Effector CD4-positive, alpha-beta T cell (primary cell): ENCODE measurements at places on chromosomes 2 and 18.

GRCh38 chr2:193891023-193891422 is 1696.3 kb upstream of the TMEFF2 start:
- DNase-seq = no peak

DNA sequence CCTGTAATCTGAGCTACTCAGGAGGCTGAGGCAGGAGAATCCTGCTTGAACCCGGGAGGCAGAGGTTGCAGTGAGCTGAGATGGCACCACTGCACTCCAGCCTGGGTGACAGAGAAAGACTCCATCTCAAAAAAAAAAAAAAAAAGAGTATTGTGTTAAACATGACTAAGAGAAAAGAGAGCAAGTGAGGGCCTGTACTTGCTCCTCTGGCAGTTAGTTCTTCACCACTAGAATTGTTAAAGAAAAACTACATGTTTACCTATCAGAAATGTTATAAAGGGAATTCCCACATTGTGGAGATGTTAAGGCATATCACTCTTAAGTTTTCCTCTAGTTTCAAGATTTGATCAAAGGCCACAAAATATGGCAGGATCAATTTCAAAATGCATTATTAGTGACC is 75.4 kb upstream of the LRATD1 start:
- no peak for DNase-seq

GRCh38 chr2:71789556-71790204 is 336.3 kb downstream of the DYSF start:
- no peak for DNase-seq

DNA sequence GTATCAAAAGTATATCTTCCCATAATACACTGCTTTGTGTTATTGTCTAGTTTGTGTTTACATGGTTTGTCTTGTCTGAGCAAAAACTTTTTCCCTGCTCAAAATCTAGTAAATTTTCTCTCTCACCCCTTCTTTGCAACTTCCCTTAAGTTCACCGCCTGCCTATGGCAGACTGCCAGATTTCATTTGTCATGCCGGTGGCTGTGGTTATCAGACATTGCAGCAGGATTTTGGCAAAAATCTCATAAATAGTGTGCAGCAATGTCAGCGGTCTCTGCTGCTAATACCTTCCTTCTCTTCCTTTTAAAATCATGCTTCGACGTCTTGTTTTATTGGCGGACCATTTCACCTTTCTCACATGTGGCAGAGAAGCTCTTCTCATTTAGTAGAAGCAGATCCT is 45.6 kb upstream of the TMEM178A start:
- no peak for DNase-seq

DNA sequence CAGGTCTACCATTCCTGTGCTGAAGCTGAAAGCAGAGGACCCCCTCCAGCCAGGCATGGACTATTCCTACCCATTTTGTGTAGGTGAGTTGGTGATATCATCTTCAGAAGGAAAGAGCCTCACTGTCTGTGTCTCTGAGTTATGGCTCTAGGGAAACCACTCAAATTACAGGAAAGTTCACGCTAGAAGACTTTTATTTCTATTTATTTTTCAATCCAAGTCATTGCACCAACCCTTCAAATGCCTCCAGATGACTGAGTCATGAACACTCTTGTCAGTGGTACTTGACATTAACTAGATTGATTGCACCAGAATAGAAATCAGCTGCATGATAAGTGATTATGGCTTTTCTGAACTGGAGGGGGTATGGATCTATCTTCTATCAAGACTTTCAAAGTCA is 338.4 kb downstream of the MBD2 start:
- no peak for DNase-seq

GRCh38 chr2:214246417-214246816 is 164.4 kb upstream of the VWC2L start:
- DNase-seq = no peak

GRCh38 chr18:8947566-8947965 is 154.9 kb upstream of the NDUFV2 start:
- DNase-seq = no peak

DNA sequence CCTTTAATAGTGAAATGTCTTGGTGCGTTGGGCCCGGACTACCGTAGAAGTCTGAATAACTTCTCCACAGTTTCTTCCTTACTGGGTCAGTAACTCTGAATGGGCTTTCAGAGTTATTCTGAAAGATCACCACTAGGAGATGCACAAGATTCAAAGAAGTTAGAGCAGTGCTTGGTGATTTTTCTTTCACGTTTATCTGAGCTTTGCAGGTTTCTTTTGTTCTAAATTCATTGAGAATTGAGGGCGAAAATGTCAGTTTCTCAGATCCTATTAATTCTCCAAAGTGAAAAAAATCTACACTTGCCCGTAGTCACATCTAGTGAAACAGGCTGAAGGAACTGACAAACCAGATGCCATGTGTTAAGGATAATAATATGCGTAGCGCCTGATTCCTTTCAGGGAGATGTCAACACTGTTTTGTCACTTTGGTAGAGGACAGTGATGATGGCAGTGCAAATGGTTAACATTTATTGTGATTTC is 70.1 kb downstream of the QPCT start:
- no peak for DNase-seq

GRCh38 chr2:47307066-47307465 is 95.9 kb upstream of the MSH2 start:
- no peak for DNase-seq

GRCh38 chr18:67969458-67969857 is 452.9 kb upstream of the DSEL start:
- no peak for DNase-seq

GRCh38 chr2:231612109-231612455 is 19.4 kb downstream of the TEX44 start:
- DNase-seq = no peak

- no peak for DNase-seq
These were observed 11.9 kb downstream of the ATG4B start for GRCh38 chr2:241649404-241649803.

GRCh38 chr2:209917154-209917771 is 85.2 kb upstream of the RPE start:
- no peak for DNase-seq

DNA sequence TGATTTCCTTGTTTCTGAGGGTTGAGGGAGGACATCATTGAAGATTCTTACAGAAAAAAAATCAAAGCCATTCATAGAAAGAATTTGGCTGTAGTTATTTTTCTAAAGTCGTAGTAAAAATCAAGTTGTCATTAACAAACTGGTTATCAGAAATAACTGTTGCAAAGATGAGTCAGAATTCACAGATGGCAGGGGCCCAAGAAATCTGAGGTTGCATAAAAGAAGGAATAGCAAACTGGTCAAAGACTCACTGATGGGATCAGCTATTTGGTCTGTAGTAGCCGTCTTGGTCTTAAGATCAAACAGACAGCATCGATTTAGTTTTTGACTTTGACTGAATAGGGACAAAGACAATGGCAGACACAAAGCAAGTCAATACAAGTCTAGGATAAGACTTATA is 334.3 kb downstream of the FIGN start:
- no peak for DNase-seq

DNA sequence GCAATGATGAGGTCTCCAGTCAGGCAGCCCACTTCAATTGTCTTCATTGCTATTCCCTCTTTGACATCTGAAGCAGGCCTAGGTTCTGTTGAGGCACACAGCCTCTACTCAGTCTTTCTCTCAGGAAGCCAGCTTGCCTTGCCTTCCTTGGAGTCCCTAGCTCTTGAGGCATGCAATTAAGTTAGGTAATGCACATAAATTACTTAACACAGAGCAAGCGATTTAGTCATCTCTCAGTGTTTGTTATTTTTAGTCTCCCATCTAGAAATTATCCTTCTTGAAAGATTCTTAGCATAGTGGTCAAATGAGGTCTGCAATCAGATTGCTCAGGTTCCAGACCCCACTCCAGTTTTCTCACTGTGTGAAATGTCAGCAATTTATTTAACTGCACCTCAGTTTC is 32.0 kb downstream of the SULT1C4 start:
- no peak for DNase-seq

- DNase-seq = no peak
These were observed 41.0 kb downstream of the SERTAD2 start for GRCh38 chr2:64612575-64613195.

GRCh38 chr18:59631583-59632181 is 65.5 kb downstream of the CCBE1 start:
- DNase-seq = no peak

GRCh38 chr2:241860184-241861078 is 1.7 kb upstream of the PDCD1 start:
- no peak for DNase-seq

GRCh38 chr18:63293935-63294334 is 25.6 kb downstream of the BCL2 start:
- no peak for DNase-seq

DNA sequence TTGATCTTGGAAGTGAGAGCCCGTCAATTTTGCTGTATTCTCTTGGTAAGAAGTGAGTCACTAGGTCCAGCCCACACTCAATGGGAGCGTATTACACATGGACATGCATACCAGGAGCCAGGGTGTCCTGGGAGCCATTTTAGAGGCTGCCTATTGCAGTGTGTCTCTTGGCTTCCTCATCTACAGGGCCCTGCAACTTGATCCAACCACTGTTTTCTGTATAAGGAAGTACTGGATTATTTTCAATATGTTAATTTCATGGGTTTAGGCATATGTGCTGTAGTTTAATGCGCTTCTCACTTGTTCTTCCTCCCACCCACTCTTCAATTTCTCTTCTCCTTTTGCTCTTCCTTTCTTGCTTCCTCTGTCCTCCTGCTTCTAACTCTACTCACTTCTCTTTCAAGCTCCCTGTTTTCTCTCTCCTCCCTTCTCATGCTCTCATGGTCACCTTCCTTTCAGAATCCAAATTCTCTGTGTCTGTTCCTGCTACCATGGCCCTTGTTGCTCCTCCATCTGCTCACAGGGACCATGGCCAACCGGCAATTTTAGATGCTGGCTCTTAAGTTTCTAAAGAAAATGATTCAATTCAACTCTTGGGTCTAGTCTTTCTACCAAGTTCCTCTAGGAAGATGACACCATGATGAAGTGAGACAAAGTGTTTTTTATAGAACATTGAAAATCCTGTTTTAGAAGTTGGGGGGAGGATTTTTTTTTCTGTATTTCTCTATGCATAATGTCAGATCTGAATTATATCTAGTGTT is 152.0 kb upstream of the ZEB2 start:
- no peak for DNase-seq

DNA sequence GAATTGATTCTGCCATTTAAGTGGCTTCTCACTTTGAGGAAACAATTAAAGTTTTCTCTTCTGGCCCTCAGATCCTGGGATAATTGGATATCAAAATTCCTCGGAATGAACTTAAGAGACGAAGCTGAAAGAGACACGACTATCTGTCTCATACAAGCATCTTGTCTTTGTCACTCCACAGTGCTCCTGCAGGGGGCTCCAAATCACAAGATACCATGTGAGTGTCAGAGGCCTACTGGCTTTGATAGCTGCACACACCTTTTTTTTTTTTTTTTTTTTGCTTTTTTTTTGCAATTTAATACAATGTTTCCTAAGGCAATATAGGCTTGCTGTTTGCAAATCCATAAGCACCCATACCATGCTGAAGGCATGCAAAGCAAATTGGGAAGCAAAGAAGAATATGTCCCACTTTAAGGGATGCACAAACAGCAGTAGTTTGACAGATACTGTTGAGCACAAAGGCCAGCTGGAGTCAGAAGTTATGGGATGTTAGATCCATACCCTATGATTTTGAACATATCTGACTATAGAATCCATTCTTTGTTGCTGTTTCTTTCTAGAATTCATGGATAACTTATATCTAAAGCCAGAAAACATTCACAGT is 109.0 kb upstream of the CBLN2 start:
- DNase-seq = no peak

DNA sequence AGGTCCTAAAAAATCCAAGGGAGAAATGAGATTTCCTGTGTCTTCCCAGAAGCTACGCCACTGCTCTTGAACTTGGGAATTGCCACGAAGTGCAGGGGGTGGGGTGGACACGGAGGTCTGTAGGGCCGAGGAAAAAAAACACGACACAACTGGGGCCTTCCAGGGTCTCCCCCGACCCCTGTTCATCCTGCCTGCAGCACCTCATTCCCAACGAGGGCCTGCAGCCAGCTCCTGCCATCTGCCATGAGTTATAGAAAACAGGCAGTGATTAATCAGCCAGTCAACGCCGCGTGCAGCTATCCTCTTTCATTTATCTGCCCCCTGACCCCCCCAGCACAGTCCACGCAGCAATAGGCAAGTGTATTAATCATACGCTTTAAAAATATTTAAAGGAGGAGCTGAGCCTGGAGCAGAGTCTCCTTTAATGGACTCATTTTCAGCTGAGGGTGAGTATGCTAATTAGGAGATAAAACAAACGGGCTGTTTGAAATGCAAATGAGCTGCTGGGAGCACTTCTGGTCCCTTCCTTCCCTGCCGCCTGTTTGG is 209.9 kb downstream of the TFCP2L1 start:
- DNase-seq = no peak

DNA sequence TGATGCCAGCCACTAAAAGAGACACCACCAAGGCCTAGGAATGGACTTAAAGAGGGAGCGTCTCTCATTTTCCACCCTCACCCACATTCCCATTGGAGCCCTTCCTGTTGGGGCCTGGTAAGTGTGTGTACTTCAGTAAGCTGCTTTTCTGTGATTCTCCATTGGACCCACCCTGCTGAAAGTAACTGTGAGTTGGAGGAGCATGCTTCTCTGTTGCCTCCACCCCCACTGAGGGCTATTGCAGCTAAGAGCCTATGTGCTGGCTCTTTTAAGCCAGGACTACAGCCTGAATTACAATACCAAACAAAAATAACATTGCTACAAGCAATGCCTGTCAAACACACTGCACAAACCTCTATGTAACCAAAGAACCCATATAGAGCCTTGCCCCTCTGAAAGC is 81.1 kb downstream of the TRABD2A start:
- no peak for DNase-seq

DNA sequence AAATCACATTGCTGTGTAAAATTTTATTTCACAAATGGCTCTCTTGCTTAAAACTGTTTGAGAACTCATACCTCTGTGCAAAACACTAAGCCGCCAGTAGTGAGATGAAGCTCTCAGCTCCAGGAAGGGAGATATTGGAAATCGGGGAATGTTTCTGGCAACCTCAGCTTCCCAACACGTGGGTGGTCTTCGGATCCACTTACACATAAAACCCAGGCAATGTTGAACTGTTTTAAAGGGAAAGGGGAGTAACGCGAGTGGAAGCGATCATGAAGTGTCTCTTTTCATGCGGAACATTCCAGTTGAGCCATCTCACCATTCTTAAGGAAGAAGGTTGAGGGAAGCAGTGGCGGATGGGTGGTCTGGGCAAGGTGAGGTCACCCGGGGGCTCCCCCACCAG is 136.8 kb downstream of the ASB1 start:
- DNase-seq = no peak

GRCh38 chr2:85485815-85486214 is 53.2 kb upstream of the MAT2A start:
- no peak for DNase-seq

- DNase-seq = no peak
These were observed 9.2 kb upstream of the ADCY3 start for GRCh38 chr2:24929230-24929629.

- no peak for DNase-seq
These were observed 33.7 kb downstream of the EIF4E2 start for GRCh38 chr2:232584238-232584637.
